ENCODE measurements at places on chromosomes 12 and 14.
A peak's percentile ranks its signal among the peaks of the same experiment; 100 is the strongest.

DNA sequence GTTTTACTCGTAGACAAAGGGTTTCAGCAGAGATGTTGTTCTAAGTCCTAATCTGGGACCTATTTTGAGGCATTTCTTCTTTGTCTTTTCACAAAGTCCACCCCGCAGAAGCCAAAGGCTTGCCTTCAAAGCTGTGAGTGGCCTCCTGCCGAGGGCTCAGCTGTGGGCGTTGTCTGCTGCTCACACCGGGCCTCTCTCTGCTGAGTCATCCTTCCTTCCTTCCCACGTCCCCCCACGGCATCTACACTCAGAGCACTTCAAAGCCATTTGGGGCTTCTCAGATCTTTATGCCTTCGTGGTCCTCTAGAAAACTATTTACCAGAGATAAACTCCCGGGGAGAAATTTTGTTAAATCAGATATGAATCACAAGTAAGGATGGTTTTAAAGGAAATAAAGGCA, 115.9 kb upstream of the TMPO start:
- peak; percentile 56 for DNase-seq

- no peak for DNase-seq
Measured at GRCh38 chr12:18343708-18344107, 82.4 kb downstream of the PIK3C2G start.

DNA sequence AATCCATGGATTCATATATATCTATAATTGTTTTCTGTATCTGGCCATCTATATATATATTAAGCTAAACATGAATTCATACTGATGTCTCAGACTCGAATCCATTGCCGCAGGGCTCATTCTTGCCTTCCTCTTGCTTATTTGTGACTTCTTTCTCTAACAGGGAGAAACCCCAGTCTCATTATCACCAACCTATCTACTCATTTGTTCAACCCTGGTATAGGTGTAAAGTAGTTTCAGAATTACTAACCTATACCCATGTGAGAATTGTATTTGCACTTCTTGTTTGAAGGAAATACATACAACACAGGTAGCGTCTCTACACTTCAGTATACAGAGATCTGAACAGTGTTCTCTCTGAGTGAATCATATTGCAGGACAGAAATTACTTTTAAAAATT, 77.7 kb downstream of the PTPN11 start:
- DNase-seq: no peak

DNA sequence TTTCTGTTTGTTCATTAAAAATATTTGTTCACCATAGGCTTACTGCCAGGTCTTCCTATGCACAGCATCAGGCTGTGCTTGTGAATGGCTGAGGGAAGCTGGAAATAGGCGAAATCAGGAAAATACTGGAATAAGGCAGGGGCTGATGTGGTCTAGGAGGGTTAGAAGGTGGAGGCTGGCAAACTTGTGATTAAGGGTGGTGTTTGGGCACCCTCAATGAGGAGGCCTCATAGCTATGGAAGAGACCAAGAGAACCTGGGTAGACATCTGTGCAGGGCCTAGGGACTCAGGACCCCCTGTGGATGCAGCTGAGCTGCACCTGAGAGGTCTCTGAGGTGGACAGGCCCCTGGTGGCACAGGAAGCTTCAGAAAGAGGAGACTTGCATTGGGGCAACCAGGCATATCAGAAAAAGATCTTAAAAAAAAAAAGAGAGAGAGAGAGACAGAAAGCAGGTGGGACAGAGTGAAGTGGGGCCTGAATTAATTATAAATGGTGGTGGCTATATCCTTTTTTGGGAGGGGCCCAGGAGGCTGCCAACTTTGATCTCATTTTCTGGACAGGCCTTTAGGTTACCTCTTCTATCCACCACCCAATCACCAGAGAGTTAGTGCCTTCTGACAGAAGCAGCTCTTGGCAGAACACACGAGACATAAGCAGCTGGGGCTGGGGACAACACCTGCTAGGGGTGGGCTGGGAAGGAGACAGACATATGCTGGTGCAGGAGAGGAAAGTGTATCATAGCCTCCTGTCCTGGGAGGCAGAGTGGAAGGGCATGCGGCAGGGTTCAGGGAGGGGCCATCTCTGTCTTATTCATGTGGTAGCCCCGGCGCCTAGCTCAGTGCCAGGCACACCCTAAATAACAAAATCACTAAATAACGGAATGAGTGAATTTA, 46.7 kb upstream of the ATP23 start:
- DNase-seq: no peak

DNA sequence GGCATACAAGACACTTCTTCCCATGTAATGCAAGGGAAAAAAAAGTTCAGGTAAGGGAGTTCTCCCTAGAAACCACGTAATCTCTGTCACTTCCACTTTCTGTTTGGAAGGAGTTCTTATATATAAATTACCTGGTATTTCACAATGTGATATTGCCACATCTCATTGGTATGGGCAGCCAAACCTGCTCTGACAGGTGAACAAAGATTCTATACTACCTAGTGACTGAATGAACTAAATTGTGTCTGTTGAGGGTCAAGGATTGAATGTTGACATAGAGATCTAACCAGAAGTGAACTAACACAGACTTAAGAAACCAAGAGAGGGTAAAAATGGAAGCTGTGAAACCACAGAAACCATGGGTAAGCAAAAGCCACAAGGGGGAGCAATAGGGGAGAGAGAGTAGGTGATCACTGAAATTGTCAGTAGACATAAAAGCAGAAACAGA, 161.3 kb downstream of the RPL10L start:
- peak; percentile 46 for DNase-seq

DNA sequence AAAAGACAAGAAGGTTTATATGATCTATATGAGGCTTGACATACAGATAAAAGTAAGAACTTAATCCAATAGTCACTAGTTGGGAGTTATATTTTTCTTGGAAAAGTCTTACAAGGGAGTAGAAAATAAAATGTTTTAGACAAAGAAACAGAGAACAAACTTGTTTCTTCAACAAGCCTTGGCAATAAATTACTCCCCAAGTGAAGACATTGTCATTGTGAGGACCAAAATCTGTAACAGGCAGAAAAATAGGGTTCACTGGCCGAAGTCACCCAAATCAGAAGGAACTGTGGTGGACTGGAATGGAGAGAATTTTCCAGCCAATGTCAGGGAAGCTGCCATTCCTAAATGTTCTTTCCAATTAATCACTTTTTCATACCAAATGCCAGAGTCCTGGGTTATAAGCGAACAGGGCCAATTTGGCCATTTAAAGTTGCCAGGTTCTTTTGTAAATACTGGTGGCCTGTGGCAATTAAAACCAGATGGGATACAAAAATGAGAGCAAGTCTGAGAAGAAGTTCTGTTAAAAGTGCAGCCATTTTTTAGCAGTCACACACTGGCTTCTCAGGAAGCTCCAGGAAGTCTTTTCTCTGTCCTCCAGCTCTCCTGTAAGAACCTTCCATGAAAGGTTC, 117.3 kb upstream of the OVCH1 start:
- DNase-seq: no peak

GRCh38 chr12:57175428-57176138, 28.2 kb upstream of the LRP1-AS start:
- DNase-seq: peak; percentile 16

- DNase-seq: no peak
Measured at GRCh38 chr12:27964123-27964522, 8.4 kb downstream of the PTHLH start.

- no peak for DNase-seq
Measured at GRCh38 chr14:31080484-31080883, 54.3 kb upstream of the STRN3 start.
